NT2/D1 (cell line): ENCODE measurements at places on chromosomes 12 and 14.
A peak's percentile ranks its signal among the peaks of the same experiment; 100 is the strongest.

DNA sequence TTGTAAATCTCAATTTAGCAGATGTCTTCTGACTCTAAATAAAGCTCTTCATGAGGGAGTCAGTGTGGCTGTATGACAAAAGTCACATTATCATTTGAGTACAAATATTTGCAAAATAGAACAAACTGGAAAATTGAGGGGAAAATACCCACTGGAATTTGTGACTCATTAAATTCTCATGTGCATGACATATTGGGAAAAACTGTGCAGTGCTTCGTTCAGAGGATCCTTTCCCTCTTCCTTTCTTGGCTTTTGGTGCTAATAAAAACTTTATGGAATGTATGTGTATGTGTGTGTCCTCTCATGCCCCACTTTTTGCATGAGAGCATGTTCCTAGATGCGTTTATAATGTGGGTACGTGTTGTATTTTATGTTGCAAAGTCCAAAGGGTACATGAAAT is 267.8 kb downstream of the KTN1 start:
- no peak for DNase-seq

GRCh38 chr12:25594376-25594775 is 41.3 kb upstream of the LMNTD1 start:
- DNase-seq: no peak

DNA sequence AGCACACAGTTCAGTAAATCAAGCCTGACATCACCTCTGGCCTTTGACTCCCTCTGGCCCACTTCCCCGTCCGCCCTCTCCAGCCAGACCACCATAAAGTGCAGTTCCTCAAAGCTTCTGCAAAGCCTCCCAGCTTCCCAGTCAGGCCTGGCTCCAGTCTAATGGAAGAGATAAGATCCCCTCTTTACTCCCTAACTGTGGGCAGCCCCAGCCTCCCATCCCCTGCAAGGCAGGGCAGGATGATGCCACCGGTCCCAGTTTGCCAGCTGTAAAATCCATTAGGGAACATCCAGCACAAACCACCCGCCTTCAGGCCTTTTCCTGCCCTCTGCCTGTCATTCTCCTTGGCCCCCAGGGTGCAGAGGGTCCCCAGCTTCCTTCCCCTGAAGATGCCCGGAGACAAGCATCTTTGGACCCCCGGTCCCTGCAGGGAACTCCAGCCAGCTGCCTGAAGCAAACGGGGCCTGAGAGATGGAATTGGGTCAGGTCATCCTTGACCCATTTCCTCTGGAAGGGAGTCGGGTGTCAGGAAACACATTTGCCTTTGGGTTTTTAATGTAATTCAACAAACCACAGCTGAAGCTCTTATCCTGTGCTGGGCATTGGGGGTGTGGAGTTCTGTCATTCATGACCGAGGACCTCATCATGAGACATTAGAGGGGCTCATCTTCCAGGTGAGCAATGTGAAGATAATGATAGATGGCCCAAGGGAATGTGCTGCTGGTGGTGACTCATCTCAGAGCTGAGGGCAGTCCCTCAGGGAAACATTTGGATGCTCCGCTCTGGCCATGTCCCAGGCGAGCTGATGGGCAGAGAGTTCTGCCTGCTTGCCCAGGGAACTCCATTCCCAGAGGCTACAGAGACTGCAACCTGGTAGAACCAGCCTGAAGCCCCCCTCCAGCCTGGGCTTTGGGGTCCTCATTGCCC is 93.8 kb upstream of the CLMN start:
- no peak for DNase-seq

GRCh38 chr12:6554168-6555017 is 1.4 kb downstream of the IFFO1 start:
- peak; percentile 99 for DNase-seq

GRCh38 chr14:61954306-61954705 is 192.1 kb downstream of the SNAPC1 start:
- no peak for DNase-seq

DNA sequence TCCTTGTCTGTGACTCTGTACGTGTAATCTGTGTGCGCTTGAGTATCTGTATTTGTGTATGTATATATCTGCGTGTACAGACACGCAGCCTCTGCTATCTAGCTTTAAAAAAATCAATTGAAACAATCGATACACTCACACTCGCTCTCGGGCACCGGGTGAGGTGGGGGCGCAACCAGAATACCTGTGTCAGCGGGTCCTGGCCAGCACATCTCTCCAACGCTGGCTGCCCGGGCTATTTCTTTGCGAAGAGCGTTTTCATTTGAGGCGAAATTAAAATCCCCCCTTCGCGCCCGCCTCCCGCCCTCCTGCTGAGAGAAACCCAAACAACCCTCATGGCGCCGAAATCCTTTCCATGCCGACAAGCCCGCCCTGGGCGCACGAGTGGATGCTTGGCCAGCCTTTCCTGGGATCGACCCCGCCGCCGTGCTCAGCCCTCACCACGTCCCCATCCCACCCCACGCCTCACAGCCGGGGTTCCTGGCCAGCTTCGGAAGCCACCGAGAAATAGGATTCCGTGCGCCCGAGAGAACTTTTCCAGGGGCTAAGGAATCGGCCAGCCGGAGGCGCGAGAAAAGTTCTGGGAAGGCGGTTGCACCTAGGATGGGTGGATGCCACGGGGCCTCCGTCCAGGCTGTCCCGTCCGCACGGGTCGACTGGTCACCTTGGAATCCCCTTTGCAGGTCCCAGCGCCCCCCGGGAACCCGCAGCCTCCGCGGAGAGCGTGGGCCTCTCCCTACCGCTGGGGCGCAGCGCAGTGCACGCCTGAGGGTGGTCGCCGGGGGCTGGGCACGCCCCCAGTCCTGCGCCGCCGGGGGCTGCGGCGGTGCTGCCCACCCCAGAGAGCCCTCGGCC is 1.0 kb downstream of the ZDHHC22 start:
- DNase-seq: no peak

- no peak for DNase-seq
Observed at GRCh38 chr14:64736271-64737169, 32.3 kb downstream of the PLEKHG3 start.

GRCh38 chr12:96375170-96375569 is 25.1 kb downstream of the CDK17 start:
- no peak for DNase-seq

DNA sequence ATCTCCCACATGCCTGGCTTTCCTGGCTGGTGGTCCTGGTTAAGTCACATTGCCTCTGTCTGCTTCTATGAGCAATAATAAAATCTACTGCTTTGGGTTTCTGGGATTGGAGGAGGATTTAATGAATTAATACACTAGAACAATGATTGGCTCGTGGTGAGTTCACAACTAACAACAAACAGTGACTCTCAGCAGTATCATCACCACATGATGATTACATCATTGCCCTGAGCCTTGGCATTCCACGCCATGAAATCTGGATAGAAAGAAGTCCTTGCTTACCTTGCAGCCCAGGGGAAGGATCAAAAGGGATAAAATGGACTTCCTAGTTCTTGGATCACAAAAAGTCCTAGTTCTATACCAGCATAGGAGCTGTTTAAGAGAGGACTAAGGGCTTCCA is 1069.0 kb downstream of the VRK1 start:
- no peak for DNase-seq
